ENCODE measurements at places on chromosomes 1 and 21.

DNA sequence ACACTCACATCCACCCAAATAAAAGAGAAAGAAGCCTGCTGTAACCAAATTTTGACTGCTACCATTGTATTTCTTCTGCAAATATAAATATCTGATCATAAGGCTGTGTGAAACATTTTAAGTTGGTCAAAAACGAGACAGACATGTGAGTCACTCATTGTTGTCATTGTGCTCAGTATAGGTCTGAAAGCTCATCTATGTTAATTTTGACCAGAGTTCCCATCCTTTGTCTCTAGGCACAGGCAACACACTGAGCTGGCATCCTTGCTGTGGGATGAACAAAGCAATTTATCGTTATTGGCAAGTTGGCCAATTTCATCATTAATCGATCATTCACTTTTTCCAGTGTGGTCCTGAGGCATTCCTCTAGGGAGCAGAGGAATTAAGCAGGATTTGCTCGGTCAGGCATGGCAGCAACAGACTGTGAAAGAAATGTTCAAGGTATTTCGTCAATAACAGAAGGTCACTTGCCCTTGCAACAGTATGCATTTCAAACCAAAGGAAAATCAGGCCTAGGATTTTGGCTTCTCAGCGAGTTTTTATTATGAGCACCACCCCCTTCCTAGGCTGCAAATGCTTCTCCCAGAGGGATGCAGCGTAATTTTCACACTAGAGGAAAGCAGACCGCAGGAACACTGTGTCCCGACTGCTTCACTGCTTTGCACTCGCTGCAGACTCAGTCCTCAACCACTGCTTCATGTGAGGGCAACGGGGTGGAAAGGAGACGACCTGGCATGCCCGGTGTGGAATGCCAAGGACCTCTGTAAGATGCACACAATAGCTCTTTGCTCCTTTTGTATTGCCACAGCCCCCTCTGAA, 87.9 kb upstream of the SMYD2 start:
- DNase-seq, result no peak

GRCh38 chr1:20194757-20195461, 8.6 kb upstream of the PLA2G2C start:
- DNase-seq, result no peak

- no peak for DNase-seq
Observed at GRCh38 chr21:34803782-34804370, 135.1 kb downstream of the CLIC6 start.

DNA sequence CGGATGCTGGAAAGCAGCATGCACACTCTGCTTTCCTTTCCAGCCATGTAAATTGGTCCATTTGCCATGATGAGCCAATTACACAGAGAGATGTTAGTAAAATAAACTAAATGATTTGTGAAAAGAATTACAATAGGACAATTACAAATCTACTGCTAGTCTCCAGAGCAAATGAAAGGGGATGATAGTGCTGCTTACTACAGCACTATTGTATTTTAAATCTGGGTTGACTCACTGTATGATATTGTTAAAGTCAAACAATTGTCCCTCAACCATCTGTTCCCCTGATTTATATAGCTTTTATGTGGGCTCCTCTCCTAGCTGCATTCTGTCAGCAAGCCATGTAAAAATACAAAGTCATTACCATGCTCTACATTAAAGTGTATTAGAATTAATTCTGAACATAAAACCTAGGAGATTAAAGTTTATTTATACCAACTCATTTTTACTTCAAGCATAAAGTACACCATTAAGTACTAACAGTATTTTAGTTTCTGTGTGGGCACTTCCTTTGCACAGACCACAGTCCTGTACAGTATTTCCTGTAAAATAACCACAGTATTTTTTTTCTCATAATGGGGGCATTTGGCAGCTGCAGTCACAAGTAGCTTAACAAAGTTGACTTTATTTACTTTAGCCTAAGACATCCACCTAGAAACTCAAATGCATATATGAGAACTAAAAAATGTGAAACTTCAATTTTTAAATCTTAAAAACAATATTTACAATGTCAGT, 135.8 kb downstream of the VAV3 start:
- no peak for DNase-seq

GRCh38 chr1:184624051-184624450, 130.6 kb downstream of the EDEM3 start:
- no peak for DNase-seq

- DNase-seq, result no peak
Observed at GRCh38 chr1:229114315-229114714, 156.6 kb upstream of the RAB4A start.

GRCh38 chr1:109927911-109928321, 17.3 kb downstream of the CSF1 start:
- DNase-seq, result no peak

DNA sequence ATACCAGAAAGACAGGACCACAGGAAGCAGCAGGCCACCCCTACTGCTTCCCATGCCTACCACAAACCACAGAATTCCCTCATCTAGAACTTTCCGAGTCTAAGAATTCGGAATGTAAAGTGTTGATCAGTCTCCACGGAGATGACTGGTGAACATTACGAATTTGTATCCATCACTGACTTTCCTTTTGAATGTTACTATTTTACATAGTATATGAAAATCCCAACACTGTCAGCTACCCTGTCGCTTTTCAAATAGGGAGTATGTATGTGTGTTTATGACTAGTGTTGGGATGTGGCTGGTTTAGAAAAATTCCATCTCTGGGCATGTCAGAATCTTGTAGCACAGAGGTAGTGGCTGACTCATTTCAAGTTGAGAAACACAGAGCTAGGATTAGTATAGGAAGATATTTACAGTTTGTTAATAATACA, 118.2 kb downstream of the COQ8A start:
- DNase-seq, result no peak

DNA sequence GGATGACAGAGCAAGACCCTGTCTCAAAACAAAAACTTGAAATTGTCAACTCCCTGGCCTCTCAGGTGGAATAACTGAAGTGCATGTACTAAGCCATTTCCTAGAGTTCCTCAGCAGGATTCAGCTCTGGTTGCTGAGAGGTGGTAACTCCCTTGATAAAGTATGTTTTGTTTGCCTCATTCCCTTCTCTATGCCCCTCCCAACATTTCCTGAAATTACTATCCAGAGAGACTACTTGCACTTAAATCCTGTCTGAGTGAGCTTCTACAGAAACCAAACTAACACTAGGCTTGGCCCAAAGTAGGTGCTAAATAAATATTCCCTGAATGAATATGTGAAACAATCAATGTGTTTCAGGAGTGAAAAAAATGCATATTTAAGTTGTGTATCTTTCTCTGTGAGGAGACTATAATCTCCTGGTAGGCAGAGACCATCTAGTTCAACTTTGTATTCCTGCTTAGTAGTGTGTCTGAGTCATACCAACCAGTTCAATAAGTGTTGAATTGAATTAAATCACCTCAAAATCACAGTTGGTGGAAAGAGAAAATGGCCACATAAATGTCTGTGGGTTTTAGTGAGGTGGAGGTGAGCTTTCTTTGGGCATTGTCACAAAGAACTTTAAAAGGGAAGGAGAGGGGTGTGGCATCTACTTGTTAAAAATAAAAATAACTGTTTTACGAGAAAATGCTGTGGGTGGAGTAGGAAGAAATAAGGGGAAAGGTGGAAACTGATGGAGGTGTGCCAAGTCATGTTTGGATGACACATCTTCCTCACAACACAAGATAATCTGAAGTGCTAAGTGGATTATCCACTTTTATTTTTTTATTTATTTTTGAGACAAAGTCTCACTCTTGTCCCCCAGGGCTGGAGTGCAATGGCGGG, 12.6 kb downstream of the RIMKLA start:
- no peak for DNase-seq

- DNase-seq, result no peak
Observed at GRCh38 chr1:78052685-78053405, 7.1 kb downstream of the GIPC2 start.

DNA sequence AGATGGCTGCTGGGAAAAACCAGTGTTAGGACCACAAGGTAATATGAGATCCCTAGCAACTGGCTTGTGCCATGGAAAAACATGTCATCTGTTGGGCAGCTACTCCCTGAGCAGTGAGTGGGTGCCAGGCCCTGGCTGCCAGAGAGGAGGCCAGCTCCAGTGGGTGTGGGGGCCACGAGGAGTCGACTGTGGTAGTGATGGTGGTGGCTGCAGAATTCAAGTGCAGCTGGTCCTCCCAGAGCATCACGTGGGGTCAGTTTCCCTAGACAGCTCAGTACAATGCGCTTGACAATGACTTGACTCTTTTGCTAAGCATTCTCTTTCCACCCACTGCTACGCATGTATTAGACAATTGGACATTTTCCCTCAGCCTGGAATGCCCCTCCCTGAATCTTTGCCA, 14.5 kb upstream of the CDC42 start:
- DNase-seq, result no peak

- DNase-seq, result no peak
Observed at GRCh38 chr1:201348211-201348566, 29.3 kb downstream of the TNNT2 start.

DNA sequence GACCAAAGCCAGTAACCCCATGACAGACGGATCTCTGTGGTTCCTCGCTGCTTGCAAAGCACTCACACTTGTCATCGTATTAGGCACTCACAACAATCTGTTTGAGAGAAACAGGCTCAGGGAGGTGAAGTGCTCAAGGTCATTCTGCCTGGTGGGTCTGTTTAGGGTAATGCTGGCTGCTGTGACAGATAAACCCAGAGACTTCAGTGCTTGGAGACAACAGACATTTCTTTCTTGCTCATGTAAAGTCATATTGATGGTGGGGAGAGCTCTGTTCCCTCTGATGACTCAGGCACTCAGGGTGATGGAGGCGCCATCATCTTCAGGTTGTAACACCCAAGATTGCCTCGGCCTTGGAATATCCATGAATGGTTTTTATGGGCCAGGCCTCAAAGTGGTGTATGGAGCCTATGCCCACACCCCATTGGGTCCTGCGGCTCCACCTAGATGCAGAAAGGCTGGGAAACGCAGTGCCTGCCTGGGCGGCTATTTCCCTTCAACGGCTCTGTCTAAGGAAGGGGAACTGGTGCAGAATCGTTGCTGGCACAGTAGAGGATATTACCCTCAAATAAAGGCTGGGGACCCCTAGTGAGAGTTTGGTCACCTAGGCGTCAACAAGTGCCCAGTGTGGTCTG, 71.6 kb upstream of the SELENON start:
- DNase-seq, result no peak

DNA sequence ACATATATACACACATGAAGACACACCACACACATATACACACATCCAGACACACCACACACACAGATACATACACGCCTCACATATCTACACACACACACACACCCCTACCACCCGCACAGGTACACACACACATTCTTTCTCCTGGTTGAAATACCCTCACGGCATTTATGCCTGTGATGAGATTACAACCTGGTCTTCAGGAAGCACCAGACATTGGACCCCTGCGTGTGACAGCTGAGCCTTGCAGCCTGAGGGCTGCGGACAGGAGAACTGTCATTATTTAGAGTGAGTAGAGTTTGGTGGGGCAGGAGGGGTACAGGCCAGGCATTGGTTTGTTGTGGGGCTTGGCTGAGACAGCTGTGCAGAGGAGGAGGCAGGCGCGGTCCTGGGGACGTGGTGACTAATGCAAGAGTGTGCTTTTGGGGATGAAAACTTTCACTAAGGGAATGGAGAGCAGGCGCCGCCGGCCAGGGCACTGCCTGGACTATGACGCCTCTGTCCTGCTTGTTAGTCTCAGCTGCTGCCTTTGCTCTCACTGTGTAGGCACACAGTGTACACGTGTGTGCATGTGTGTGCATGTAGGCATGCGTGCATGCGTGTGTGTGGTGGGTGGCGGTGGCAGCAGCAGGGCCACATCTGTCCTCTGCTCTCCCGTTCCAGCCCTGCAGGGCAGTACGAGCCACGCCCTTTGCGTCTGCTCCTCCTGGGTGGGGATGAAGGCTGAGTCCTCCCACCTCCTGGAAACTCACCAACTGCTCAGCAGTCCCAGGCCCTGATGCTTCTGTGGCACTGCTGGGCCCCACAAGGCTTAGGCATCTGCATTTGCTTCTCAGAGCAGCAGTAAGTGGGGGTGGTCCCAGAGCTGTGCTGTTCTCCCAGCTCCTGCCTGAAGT, 57.6 kb downstream of the SPSB1 start:
- DNase-seq, result no peak

DNA sequence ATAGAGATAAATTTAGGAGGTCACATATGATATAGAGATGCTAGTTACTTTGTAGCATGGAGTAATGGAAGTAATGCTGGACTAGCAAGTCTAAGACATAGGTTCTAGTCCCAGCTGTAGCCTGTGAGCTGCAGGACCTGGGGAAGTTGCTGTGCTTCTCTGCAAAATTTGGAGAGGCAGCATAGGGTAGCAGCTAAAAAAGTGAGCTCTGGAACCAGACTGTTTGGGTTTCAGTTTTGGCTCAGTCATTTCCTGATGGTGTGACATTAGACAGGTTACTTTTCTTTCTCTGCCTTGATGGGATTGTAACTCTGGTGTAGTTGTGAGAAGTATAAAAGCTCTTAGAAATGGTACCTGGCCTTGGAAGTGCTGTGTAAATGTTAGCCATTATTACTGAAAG, 3.3 kb downstream of the METTL13 start:
- DNase-seq, result no peak

GRCh38 chr1:11784993-11785769, 20.6 kb downstream of the MTHFR start:
- no peak for DNase-seq

- DNase-seq, result no peak
Observed at GRCh38 chr1:201485184-201485774, 16.3 kb upstream of the PHLDA3 start.

GRCh38 chr1:23394684-23395083, 25.0 kb upstream of the ZNF436 start:
- no peak for DNase-seq

DNA sequence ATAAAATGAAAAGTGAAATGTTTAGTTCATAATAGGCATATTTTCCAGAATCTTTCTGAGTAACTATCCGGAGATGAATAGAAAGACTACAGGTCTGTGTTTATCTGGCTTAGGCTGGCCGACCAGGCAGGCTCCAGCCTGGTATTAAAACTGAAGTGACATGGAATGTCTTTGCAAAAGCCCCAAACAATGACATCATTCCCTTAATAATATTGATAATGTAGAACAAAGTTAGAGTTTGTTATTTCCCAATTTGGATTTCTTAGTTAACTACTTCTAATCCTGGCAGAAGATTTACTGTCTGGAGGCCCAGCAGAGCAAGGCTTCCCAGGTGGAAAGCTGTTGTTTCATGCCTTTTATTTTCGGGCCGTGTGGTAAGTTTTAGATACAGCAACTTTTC, 207.7 kb downstream of the GREM2 start:
- DNase-seq, result no peak

GRCh38 chr1:62435231-62436038, 1.4 kb upstream of the USP1 start:
- DNase-seq, result no peak

All from NCI-H187 (cell line).